Stimulated activated CD4-positive, alpha-beta T cell treated with anti-CD3 and anti-CD28 coated beads, Interleukin-12 subunit alpha, Interleukin-12 subunit beta, amount 100 ng/mL, for 48 hours (primary cell): ENCODE measurements at places on chromosomes 7 and 10.

GRCh38 chr7:89503281-89503680 is 651.0 kb upstream of the STEAP1 start:
- DNase-seq = no peak

DNA sequence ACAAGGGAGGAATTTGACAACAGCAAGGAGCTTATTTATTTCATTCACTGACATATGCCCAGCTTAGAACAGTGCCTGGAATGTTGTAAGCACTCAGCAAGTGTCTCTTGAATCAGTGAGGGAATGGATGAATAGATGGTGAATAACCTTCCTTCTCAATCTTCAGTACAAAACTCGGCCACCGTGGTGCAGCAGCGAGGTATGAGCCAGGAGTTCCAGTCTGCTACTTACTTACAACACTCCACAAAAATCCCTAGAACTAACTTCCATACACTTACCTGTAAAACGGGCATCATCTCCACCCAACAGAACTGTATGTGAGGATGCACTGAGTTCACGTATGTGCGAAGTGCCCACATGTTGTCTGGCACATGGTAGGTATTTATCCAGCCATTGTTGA is 237.4 kb downstream of the WDR11 start:
- DNase-seq = no peak

DNA sequence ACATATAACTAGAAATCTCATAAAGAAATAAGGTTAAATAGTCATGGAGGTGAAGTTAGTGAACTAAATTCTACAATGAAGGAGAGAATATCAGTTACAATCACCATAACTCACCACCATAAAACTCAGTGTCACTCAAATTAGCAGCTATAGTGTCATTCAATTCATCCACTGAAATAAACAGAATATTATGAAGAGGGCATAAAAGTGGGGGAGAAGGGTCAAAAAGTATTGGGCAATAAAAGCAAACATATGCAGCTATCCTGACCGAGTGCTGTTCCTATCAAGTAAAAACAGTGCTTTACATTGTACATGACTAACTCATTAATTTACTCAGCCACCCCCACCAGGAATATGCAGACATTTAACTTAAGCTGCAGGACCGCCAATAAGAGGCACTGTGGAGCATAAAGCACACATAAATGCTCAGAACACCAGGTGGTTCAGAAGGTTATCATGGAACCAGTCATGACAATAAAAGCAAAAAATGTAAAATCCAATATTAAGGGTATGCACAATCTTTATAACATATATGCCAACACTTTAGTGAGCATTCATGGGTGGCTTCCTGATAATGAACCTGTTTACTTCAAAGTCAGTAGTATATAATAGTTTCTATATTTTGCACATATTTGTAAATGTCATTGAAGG is 95.5 kb upstream of the LAMB4 start:
- no peak for DNase-seq

GRCh38 chr10:110363572-110364411 is 59.1 kb upstream of the SMNDC1 start:
- DNase-seq = peak; percentile 45

DNA sequence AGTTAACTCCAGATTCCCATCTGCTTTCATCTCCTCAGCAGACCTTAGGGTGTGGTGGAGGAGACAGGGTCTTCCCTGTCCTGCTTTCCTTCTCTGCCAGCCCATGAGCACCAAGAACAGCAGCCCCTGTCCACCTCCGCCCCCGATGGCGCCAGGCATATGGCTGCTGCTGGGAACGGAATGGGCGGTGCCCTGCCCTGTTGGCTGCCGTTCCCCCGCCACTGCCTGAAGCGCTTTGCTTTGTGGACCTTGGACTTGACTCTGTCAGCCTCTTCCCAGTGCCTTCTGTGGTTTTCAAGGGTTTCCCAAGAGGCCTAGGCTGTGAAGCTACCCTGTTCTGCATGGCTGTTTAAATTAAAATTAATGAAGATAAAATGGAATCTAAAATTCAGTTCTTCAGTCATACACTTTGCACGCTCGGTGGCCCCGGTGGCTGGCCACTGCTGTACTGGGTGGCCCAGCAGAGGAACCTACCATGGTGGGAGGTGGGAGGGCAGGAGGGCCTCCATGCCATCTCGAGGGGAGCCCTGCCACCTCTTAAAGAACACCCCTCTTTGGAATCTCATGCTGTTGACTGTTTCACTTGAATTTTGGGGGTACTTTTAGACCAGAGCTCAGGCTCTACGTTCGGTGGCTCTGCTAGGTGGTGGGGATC is 78.7 kb downstream of the NKX6-2 start:
- no peak for DNase-seq

DNA sequence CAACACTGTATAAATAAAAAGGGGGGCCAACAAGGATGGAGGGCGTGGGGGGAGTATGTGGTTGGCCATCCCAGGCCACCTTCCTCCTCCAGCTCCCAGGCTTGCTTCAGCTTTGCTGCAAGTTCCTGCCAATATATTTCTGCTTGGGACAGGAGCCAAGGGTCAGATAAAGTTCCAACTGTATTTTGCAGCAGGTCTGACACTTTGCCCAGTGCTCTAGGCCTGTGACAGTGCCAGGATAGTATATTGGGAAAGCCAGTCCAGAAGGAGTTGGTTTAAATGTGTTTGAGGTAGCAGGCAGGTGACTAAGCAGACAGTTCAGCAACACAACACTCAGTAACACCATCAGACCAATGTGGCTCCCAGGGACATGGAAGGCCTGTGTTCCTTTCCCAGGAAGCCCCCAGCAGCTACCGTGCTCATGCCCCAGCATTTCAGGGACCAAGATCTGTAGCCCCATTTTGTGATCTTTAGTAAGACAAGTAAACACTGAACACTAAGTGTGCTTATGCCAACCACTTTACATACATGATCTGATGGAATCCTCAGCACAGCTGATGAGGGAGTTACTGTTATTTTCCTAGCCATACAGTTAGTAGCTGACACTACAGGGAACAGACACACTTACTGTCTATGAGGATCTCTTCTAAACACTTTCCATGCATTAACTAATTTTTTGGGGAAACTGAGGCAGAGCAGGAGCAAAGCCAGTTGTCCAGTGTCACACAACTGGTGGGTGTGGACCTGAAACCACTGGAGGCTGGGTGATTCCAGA is 38.9 kb downstream of the DNAJB12 start:
- no peak for DNase-seq

DNA sequence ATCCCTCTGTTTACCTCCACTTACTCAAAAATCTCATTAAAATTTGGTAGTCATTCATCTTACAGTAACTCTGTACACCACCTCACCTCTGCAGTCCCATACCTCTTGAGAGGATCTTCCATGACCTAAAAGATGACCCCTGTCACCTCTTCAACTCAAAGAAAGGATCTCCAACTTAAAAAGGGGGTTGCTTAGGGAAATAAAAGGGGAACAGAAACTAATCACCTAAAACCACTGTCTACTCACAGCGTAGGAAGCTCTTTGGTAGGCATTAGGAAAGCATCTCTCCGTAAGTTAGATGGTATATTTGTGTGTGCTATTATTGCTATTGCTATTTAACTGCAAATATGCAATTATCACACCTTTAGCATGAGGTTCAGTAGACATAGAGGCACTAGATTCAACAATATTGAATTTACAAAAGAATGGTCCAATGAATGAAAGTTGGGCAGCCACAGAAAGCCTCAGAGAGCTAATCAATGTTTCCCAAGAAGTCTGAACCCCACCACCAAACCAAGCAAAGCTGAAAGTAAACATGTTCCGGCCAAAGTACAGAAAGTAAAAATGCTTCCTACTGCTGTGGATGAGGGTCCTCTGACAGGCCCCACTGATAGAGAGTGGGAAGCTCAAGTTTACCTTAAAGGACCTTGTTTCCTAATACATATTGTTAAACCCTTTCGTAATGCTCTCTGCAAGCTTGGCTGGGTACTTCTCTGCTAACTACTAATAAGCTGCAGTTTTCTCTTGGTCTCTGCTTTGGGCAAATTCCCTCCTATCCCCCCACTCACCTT is 105.8 kb downstream of the GRM8 start:
- no peak for DNase-seq

DNA sequence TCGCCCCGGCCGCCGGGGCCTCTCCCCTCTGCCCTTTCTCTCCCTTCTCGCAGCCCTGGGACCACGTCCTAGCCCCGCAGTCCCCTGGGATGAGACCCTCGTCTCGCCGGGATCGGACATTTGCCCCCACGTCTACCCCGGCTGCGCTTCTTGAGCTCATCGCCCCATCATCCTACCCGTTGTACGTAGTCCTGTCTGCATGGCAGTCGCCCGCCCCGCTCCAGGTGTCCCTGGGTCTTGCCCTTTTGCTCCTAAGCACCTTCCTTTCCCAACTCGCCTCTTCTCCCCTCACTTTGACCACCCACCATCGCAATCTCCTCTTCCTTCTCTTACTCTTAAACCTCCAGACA is 582 bp downstream of the TPST1 start:
- DNase-seq = no peak

- no peak for DNase-seq
Measured at GRCh38 chr7:105590793-105591192, 9.5 kb upstream of the EFCAB10 start.

GRCh38 chr10:34589275-34589674 is 225.8 kb downstream of the PARD3 start:
- no peak for DNase-seq

- no peak for DNase-seq
Measured at GRCh38 chr7:26492816-26493215, 201.2 kb downstream of the SNX10 start.

- DNase-seq = no peak
Measured at GRCh38 chr10:69409968-69410367, 6.8 kb downstream of the TACR2 start.

DNA sequence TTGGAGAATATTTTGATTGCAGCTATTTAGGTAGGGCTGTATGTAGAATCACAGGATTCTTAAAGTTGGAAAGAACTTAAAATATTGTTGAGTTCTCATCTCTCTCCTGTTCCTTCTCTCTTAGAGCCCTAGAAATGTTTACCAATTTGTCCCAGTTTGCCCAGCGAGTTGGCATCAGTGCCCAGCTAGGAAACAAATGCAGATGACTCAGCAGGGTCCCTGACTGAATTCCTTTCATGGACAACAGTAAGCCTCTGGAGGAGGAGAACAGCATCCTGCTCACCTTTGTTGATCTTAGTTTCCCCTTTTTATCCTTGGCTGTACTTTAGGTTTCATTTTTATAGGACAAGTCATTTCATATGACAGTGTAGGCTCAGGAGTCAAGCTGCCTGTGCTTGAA is 89.3 kb downstream of the SEC23IP start:
- no peak for DNase-seq

- no peak for DNase-seq
Measured at GRCh38 chr10:108180878-108181277, 1016.4 kb upstream of the SORCS1 start.

DNA sequence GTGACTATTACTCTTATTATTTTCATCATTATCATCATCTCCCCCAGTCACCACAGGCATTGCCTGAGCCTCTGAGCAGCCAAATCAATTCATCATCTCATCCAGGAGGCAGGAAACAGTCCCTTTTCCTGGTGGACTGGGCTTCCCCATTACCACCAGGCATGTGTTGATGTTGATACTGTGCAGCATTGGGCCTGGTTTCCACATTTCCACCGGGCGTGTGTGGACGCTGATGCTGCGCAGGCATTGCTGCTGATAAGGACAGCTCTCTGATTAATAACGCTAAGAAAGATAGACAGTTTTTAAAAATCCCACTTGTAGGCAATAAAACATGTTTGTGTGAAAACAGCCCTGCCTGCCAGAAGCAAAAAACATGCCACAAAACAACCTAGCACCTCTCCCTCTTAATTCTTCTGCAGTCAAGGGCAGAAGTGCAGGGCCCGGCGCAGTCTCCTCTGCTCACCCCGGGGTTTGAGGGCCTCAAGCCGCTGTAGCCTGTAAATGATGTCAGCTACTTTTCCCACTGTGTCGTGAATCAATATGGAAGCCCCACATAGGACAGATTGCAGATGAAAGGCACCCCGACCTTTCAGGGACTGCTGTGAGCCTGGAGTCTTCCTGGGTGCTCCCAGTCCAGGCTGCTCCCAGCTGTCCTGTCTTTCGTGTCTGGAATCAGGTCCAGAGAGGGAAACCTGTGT is 216.0 kb downstream of the WDR37 start:
- DNase-seq = no peak

GRCh38 chr10:8150401-8150905 is 96.0 kb downstream of the GATA3 start:
- no peak for DNase-seq

GRCh38 chr7:121436688-121437087 is 40.6 kb upstream of the FAM3C start:
- no peak for DNase-seq

GRCh38 chr10:99975942-99976809 is 33.6 kb downstream of the DNMBP start:
- no peak for DNase-seq

GRCh38 chr7:66355756-66356155 is 150.6 kb downstream of the TPST1 start:
- no peak for DNase-seq

DNA sequence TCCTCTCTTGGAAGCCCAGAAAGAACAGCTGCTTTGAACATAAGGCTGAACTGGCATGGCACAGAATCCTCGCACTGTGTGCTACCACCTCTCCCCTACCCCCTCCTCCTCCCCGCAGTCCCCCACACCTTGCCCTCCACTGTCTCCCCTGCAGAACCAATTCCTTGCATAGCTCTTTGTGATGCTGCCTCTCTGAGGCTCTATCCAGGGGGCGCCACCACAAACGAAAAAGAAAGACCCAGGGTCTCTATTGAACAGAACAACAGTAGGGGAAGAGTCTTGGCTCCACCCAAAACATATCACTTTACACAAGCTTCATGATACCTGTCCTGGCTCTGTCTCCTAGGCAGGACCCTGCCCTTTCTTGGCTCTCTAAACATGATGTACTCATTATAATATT is 26.2 kb upstream of the EBLN1 start:
- no peak for DNase-seq

DNA sequence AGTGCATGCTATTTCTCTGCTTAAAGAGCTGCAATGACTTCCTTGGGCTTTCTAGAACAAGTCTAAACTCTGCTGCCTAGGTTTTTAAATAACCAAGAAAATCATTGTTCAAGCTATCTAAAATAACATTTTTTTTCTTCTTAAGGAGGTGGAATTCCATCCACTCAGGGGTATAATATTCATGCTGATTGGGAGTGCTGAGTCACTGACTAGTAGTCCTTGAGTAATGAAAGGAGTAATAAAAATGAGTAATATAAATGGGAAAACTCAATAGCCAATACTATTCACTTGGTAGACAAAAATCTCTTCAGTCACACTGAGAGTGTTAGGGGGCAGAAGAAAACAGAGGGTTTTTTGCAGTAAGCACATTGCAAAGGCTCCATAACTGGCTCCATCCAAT is 72.0 kb downstream of the GFRA1 start:
- DNase-seq = no peak

GRCh38 chr7:142535123-142535779 is 214.0 kb upstream of the PRSS1 start:
- peak; percentile 72 for DNase-seq

- DNase-seq = no peak
Measured at GRCh38 chr7:23404546-23405239, 65.6 kb downstream of the IGF2BP3 start.

GRCh38 chr10:12656518-12657142 is 307.3 kb downstream of the CAMK1D start:
- DNase-seq = no peak

GRCh38 chr7:55508221-55509011 is 63.9 kb downstream of the VOPP1 start:
- DNase-seq = no peak
